Osteoblast (primary cell): ENCODE measurements at places on chromosomes 7 and 10. TPM values are rescaled to one million over a fixed set of nuclear protein-coding genes. Genes with fewer than 3 reads are reported as not detected.

MAGI2 gene
- 18.8 and 24.8 TPM in 2 replicates for total RNA-seq

GRCh38 chr7:110664803-110665202 is 426.1 kb upstream of the LRRN3 start:
- H3K27ac ChIP-seq = no peak overlapping the region
- no peak overlapping the region for H3K4me3 ChIP-seq
- no peaks in the 10 kb centered on the region for H3K27me3 ChIP-seq
- no peaks in the 10 kb centered on the region for H3K36me3 ChIP-seq
- DNase-seq = no peak

DNA sequence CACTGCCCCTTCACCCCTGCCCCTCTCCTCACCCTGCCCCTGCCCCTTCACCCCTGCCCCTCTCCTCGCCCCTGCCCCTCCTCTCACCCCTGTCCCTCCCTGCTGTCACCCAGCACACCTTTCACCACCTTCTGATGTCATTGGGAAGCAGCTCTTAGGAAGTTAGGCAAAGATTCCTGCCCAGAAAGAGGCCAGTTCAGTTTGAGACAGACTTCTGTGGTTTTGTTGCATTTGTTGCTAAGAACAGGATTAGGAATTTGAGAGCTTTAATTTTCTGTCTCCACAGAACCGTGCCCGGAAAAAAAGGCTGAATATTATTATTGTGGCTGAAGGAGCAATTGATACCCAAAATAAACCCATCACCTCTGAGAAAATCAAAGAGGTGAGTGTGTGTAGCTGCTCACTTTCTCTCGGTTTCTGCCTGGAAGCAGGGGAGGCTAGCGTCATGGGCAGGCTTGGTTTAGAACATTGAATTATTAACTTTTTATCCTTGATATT is 39.6 kb downstream of the PFKP start:
- H3K27me3 ChIP-seq = no peaks in the 10 kb centered on the region
- peak overlapping the region; percentile 44 for H3K4me3 ChIP-seq
- peak overlapping the region; percentile 97 for H3K27ac ChIP-seq
- peaks cover 10% of the 10 kb centered on the region for H3K4me1 ChIP-seq

- H3K36me3 ChIP-seq = no peaks in the 10 kb centered on the region
- no peaks in the 10 kb centered on the region for H3K27me3 ChIP-seq
- DNase-seq = no peak
- H3K4me1 ChIP-seq = no peaks in the 10 kb centered on the region
These were observed 129.6 kb downstream of the ZWINT start for GRCh38 chr10:56231436-56231835.

DNA sequence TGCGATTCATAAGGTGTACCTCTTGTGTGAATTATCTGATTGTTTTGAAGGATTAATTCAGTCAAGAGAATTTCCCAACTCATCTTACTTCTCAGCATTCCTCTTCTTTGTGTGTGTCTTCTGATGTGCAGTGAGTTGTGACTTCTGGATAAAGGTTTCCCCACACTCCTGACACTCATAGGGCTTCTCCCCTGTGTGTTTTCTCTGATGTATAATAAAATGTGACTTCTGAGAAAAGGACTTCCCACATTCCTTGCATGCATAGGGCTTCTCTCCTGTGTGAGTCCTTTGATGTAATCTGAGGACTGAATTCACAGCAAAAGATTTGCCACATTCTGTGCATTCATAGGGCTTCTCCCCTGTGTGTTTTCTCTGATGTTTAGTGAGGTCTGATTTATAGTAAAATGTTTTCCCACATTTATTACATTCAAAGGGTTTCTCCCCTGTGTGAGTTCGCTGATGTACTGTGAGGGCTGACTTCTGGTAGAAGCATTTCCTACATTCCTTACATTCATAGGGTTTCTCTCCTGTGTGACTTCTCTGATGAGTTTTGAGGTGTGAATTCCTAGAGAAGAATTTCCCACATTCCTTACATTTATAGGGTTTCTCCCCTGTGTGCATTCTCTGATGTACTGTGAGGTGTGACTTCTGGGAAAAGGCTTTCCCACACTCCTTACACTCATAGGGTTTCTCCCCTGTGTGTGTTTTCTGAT is 24.2 kb downstream of the ZNF25 start:
- H3K27me3 ChIP-seq = no peaks in the 10 kb centered on the region
- no peak overlapping the region for H3K27ac ChIP-seq
- no peak for DNase-seq
- H3K4me1 ChIP-seq = no peaks in the 10 kb centered on the region
- H3K4me3 ChIP-seq = no peak overlapping the region
